Hepatic stellate cell (primary cell): ENCODE measurements at places on chromosomes 1 and 21.

GRCh38 chr1:26856604-26857469, 6.1 kb upstream of the SFN start:
- no peak for DNase-seq

- no peak for DNase-seq
These were observed 1404.4 kb upstream of the PRMT6 start for GRCh38 chr1:105652109-105652508.

GRCh38 chr1:230108580-230108979, 41.5 kb downstream of the GALNT2 start:
- DNase-seq: no peak

DNA sequence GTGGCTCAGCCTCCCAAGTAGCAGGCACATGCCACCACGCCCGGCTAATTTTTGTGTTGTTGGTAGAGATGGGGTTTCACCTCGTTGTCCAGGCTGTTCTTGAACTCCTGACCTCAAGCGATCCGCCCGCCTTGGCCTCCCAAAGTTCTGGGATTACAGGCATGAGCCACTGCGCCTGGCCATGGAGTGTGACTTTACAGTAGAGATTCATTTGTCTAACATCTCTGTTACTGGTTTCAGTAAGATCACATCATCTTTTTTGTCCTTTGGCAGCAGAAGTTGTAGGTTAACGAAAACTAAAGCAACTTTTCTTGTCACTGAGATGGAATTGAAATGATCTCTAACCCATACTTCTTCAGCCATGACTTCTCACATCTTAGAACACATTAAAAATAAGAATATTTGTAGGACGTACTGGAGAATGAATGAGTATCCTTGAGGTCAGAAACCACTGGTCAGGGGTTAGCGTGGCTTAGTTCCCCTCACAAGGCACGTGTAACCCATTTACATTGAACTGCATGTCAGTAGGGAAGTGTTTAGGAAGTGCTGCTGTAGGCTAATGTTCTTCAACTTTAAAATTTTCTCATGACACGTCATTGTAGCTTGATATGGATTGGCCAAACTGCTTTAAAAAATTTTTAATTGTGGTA, 75.9 kb downstream of the CAMTA1 start:
- no peak for DNase-seq

DNA sequence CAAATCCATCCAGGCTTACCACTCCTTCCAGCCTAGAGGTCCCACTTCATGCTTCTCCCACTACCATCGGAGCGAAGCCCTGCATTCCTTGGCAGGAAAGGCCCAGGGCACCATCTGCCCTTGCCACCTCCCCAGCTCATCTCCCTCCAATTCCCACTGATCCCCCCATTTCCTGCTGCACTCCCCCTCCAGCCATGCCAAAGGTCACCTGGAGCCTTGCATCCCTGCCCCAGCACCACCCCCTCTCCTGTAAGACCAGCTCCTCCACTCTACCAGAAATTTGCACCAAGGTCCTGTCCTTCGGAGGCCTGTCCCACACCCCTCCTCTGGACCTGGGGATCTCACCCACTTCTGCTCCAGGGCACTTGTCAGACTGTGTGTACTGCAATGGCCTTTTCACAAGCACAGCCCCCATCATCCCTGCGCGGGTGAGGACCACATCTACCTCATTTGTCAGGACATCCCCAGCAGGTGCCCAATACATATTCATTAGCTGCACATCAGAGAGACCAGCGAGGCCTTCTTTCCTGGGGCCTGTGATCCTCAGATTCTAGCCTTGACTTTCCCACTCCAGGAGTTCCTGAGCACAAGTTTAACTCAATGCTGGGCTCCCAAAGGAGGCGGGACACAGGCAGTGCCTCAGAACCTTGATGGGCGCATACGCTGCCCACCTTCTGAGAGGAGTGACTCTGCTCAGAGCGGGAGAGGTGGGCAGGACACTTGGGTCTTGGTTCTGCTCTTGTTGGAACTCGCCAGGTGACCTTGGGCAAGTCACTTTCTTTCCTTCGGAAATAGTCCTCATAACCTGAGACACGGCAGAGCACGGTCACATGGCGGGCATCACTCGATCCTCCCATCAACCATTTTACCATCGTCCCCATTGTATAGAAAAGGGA, 49.9 kb upstream of the EDN2 start:
- DNase-seq: no peak

DNA sequence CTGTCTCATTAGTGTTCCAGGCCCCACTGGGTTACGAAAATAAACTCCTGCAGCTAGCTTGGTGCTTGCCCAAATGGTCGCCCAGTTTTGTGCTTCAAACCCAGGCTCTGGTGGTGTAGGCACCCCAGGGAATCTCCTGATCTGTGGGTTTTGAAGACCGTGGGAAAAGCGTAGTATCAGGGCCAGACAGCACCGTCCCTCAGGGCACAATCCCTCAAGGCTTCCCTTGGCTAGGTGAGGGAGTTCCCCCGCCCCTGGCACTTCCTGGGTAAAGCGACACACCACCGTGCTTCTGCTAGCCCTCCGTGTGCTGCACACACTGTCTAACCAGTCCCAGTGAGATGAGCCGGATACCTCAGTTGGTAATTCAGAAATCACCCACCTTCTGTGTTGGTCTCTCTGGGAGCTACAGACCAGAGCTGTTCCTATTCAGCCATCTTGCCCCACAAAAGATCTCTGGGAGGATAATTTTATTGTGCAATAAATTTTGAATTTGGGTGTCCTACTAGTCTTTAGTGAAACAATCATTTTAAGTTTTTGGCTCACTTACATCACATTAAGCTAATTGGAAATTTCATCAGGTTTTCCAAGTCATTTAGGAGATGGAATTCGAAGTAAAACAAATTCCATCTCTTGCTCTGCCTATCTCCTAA, 9.4 kb upstream of the SLC25A24 start:
- DNase-seq: no peak

DNA sequence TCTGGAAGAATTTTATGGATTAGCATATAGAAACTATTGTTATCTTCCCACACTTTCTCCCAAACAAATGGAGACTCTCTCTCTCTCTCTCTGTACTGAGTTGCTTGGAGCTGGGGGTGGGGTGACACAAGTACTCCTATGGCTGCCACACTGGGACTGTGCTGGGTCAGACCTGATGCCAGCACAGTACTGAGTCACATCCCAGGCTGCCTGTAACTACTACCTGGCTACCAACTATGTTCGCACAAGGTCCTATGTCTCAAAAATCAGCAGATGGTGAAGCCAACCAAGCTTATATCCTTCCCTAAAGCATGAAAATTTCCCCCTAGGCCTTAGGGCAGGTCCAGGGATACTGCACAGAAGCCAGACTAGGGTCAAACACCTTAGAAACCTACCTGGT, 66.6 kb downstream of the FAF1 start:
- no peak for DNase-seq

DNA sequence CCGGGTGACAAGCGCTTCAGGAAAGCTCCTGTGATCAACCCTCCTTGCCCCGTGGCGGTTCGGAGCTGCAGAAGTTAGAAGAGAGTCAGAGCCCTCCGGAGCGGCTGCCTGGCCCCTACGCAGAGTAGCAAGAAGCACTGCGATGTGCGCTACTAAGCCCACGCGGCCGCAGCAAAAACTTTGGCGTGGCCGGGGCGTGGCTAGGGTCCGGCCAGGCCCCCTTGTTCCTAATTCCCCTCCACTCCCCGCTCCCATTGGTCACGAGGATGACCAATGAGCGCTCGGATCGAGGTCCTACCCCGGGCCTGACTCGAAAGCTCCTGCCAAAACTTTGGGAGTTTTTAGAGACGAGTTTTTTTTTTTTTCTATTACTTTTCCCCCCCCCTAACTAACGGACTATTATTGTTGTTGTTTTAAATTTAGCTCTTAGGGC, at the start of gene HLX:
HLX (plus strand) TSS at position 368 of the 433 bp plus-strand sequence. CDS start 415 bp downstream, outside the sequence.
- DNase-seq: peak; percentile 100

GRCh38 chr1:244012202-244012601, 38.9 kb upstream of the ZBTB18 start:
- DNase-seq: peak; percentile 32

DNA sequence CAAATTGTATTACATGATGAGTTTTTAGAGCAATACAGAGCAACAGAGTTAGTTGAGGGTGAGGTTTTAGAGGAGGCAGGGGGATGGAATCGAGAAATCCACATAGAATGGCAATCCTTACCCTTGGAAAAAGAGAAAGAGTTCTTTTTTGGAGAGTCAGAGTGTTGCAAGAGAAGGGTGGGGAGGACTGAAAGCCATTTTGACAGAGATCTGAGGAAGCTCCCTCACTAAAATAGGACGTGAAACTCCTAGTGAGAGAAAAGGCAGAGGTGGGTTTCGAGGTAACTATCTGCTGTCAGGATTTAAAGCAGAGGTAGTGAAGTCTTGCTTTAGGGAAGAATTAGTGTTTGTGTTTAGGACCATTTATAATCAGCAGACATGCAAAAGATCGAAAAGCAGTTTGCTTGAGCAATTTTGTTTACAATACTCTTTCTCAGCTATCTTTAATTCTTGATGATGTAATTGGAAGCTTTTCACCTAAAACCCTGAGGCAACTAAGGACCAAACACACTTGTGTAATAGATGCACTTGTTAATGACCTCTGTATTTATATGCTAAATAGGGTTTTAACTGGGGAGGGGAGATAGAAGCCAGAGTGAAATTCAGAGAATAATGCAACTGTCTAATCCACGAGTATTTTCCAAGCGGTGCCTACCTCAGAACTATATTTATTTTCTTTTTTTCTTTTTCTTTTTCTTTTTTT, 20.0 kb downstream of the ADAMTS5 start:
- no peak for DNase-seq

DNA sequence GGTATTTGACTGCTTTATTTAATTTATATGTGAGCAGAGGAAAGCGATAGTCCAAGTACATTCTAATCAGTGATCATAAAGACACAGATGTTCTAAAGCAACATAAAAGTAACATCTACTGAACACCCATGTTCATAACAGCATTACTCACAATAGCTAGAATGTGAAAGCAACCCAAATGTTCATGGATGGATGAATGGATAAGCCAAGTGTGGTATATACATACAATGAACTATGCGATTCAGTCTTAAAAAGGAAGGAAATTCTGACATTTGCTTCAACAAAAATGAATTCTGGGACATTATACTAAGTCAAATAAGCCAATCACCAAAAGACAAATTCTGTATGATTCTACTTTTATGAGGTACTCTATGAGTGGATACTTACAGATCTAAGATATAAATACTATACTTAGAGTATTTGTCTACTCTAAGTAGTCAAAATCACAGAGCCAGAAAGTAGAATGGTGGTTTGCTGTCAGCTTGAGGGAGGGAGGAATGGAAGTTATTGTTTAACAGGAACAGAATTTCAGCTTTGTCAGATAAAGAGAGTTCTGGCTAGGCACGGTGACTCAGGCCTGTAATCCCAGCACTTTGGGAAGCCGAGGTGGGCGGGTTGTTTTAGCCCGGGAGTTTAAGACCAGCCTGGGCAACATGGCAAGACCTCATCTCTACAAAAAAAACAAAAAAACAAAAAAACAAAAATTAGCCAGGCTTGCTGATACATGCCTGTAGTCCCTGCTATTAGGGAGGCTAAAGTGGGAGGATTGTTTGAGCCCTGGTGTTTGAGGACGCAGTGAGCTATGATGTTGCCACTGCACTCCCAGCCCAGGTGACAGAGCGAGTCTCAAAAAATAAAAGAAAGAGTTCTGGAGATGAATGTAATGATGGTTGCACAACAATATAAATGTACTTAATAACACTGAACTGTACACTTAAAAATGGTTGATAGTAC, 79.7 kb upstream of the ARHGAP29 start:
- DNase-seq: no peak

DNA sequence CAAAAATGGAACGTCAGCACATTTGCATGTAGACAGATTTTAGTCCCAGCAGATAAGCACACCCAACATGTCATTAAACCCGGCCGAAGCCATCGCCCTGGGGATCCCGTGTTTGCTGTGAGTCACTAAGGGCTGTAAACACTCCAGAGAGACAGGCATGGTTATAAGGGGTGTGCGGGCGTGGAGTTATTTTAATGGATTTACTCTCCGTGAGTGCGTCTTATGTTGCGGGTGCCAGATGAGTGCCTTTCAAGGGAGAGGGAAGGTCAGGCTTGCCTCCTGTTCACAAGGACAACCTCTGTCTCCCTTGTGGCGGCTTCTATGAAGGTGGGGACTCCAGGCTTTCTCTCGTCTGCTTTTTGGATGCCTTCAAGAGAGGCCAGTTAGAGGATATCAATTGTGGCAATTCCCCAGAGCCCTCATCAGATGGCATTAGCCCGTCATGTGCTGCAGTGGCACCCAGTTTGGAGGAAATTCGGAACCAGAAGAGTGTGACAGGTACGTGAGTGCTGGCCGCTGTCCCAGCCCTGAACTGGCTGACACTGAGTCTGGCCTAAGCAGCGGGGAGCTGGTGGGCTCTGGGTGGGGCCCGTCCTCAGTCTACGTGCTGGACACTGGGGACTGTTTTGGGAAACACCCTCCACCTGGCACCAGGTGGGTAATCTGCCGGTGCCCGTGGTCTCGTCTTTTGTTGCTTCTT, 223.8 kb upstream of the TMEM51 start:
- peak; percentile 92 for DNase-seq

- DNase-seq: no peak
These were observed 11.9 kb downstream of the WNT9A start for GRCh38 chr1:227935826-227936225.

DNA sequence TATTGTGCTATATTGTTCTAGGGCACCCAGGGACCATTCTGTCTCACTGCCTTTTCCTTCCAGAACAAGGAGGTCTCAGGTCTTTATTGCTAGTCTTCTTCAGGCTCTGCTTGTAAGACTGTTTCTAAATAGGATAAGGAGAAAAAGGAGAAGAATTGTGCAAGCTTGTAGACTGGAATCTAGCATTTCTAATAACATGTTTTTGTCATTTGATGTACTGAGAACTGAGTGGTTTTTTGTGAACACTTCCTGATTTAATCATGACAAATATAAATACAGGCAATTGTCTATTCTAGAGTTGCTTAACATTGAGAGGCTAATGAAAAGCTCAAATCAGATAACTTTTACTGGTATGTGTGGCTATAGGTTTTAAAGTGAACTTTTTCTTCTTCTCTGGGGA, 77.6 kb downstream of the CLIC4 start:
- DNase-seq: no peak

- no peak for DNase-seq
These were observed 41.8 kb downstream of the S100B start for GRCh38 chr21:46562964-46563607.
